ENCODE measurements at places on chromosomes 16 and 17.

DNA sequence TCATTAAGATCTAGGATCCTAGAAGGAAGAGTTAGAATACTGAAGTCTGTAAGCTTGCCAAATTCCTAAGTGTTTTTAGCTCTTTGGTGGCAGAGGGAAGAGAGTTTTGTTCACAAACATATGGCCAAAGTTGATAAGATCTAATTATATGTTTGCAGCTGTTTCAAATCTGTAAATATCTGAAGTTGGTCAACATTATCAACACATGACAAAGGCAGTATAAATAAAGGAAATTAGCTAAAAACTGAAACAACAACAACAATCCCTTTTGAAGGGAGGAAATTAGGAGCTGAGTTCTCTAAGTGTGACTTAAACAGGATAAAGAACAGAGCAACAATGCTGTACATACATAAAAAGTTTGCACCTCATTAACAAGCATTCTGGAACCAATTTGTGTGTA, 208.7 kb downstream of the KCNJ2 start:
- DNase-seq, result no peak

- DNase-seq, result no peak
These were observed 70.8 kb downstream of the TOX3 start for GRCh38 chr16:52476111-52476510.

GRCh38 chr16:13633391-13633861, 286.5 kb upstream of the ERCC4 start:
- no peak for DNase-seq

DNA sequence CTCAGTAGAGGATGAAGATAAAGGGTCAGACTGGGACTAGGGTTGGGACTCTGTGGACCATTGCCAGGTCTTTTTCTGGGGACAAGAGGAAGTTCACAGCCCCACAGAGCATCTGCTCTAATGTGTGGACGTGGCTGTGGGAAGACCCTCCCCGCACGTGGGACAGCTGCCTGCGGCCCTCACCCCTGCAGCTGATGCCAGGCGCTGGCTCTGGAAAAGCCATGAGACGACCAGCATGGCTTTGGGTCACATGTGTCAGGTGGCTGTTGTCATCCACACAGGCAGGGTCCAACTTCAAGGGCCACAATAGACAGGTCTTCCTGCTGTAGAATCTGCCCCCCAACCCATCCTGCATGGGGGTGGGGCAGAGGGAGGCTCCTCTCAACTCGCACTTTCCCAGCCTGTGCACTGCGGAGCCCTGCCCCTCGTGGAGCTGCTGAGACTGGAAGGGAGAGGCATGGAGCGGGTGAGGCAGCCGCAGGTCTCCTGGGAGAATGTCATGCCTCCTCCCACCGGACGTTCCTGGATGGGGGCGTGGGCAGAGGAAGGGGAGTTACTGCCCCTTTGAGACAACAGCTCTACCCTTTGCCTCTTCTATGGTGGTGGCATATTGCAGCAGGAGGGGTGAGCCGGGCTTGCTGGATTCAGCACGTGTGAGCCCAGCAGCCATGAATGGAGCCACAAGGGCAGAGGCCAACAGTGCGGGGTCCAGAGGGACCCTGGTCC, 53.4 kb downstream of the PIMREG start:
- no peak for DNase-seq

DNA sequence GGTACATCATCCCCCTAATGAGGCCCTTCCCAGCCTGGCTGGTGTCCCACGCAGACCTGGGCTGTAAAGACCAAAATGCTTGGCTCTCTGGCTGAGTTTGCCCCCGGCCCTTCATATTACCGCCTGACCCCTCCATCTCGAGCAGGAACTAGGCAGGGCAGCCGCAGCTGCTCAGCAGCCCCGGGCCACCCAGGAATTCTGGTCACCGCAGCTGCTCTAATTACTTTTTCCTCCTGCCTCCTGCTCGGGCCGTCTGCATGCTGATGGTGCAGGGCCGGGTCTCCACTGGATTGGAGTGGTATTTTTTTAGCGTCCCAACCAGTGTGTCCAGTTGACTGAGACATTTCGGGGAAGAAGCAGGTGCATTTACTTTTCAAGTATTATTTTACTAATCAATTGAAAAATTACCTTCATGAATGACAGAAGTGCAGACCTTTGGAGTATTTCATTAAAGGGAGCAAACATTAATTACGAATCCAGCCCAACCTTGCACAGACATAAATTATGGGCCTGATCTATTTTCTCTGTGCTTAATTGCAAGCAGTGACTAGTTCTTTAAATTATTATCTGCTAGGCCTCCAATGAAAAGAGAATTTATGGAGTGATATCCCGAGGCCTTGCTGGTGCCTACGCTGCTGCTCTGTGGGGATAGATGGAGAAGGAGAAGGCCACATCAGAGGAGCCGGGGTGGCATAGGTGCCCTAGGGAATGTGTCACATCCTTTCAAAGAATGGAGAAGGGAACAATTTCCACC, 176.2 kb downstream of the CYLD start:
- DNase-seq, result no peak

Measured in fibroblast of villous mesenchyme (primary cell).